Fibroblast of lung (primary cell): ENCODE measurements at places on chromosomes 1 and 21. TPM values are rescaled to one million over a fixed set of nuclear protein-coding genes. Genes with fewer than 3 reads are reported as not detected.

Gene PCBP3
- polyA plus RNA-seq = 0.51 and 0.61 TPM in 2 replicates

Gene LIPI
- not detected in 2 replicates for polyA plus RNA-seq

Gene DLGAP3
- 0.02 TPM in 1 of 2 replicates, not detected in the other for polyA plus RNA-seq

Gene SPATA17
- polyA plus RNA-seq = 0.18 and 0.89 TPM in 2 replicates

Gene HSD3B2
- polyA plus RNA-seq = not detected in 2 replicates

Gene BTG3
- 51.2 and 53.6 TPM in 2 replicates for polyA plus RNA-seq

Gene CHI3L1
- 4.2 and 42.8 TPM in 2 replicates for polyA plus RNA-seq
